IMR-90 (cell line): ENCODE measurements at places on chromosomes 16 and 17. TPM values are rescaled to one million over a fixed set of nuclear protein-coding genes. Genes with fewer than 3 reads are reported as not detected.

- peaks cover 12% of the 10 kb centered on the region for H3K4me1 ChIP-seq
- DNase-seq = no peak
- H3K27me3 ChIP-seq = no peaks in the 10 kb centered on the region
- no peak overlapping the region for H3K27ac ChIP-seq
- H3K36me3 ChIP-seq = peaks cover 13% of the 10 kb centered on the region
Measured at GRCh38 chr17:65039336-65039988, 17.1 kb downstream of the GNA13 start.

GRCh38 chr17:57636985-57637665 is 108.0 kb downstream of the CCDC182 start:
- no peaks in the 10 kb centered on the region for H3K27me3 ChIP-seq
- H3K4me3 ChIP-seq = no peak overlapping the region
- no peak overlapping the region for H3K27ac ChIP-seq
- DNase-seq = peak; percentile 70
- peaks cover 7% of the 10 kb centered on the region for H3K4me1 ChIP-seq
- H3K36me3 ChIP-seq = peaks cover 5% of the 10 kb centered on the region; the same call in 1 of the 2 replicates

- no peak for DNase-seq
- H3K27ac ChIP-seq = no peak overlapping the region
- no peaks in the 10 kb centered on the region for H3K36me3 ChIP-seq
- H3K27me3 ChIP-seq = peaks cover 22% of the 10 kb centered on the region
- peaks cover 12% of the 10 kb centered on the region; the same call in 1 of the 2 replicates for H3K4me1 ChIP-seq
- H3K4me3 ChIP-seq = no peak overlapping the region
Measured at GRCh38 chr17:83149029-83149725, 69.8 kb downstream of the METRNL start.

DNA sequence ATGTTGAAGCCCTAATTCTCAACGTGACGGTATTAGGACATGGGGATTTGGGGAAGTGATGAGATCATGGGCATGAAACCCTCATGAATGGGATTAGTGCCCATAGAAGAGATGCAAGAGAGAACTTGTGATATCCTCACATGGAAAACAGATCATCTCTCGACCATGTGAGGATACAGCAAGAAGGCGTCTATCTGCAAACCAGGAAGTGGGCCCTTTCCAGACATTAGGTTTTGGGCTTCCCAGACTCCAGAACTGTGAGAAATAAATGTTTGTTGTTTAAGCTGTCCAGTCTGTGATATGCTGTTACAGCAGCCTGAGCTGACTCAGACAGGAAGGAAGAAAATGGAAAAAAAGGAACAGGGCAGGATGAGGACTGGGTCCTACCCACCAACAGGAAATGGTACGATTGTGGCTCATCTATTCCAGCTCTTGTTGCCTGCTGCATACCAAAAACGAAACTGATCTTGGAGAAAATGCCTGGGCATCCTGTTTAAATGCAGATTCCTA is 21.9 kb upstream of the SSTR2 start:
- no peaks in the 10 kb centered on the region for H3K36me3 ChIP-seq
- peaks cover 22% of the 10 kb centered on the region for H3K27me3 ChIP-seq
- no peaks in the 10 kb centered on the region for H3K4me1 ChIP-seq
- DNase-seq = peak; percentile 48

DNA sequence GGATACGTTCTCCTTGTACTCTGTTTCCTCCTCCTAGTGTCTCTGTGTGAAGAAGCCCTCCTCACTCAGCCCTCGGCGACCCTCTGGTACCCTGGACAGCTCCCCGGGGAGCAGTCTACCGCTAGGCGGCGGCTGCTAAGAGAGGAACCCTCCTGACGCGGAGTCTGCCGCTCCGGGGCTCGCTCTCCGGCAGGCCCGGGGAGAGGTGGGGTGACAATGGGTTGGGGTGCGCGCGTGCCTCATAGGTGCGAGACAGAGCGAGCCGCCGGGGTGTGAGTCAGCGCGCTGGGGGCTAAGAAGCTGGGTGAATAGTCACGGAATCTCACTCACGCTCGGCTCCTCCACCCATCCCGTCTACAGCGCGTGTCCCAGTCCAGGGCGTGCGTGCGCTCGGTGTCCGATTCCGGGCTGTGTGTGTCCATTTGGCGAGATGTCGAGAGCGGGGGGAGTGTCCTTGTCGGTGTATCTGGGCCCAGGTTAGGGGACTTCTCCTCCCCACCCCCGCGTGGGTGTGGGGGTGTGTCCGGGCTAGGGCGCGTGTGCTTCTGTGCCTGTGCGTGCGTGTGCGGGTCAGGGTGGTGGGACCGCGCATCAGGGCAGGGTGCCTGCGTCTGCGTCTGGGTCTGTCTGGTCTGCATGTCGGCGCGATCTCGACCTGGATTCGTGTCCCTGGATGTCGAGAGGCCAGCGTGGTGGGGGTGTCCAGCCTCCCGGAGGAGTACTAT is 577 bp upstream of the HS3ST2 start:
- DNase-seq = peak; percentile 7
- H3K4me3 ChIP-seq = no peak overlapping the region
- peaks cover 9% of the 10 kb centered on the region; the same call in 1 of the 2 replicates for H3K27me3 ChIP-seq

GRCh38 chr16:22098405-22099255 is 6.3 kb downstream of the VWA3A start:
- peaks cover 3% of the 10 kb centered on the region for H3K27me3 ChIP-seq
- no peaks in the 10 kb centered on the region for H3K4me1 ChIP-seq
- H3K27ac ChIP-seq = no peak overlapping the region
- no peaks in the 10 kb centered on the region for H3K36me3 ChIP-seq

PPM1E gene
- under 0.01 TPM in 2 replicates for total RNA-seq

TVP23C gene
- 12.0 and 22.5 TPM in 2 replicates for total RNA-seq
